Fibroblast of skin of back (primary cell): ENCODE measurements at places on chromosomes 3 and 15.

- no peak for DNase-seq
Measured at GRCh38 chr3:193499801-193500485, 54.8 kb downstream of the ATP13A4 start.

- no peak for DNase-seq
Measured at GRCh38 chr15:84836844-84837243, 19.7 kb downstream of the ALPK3 start.

GRCh38 chr15:98555173-98555515 lies 93.2 kb upstream of the IGF1R start:
- DNase-seq = no peak

DNA sequence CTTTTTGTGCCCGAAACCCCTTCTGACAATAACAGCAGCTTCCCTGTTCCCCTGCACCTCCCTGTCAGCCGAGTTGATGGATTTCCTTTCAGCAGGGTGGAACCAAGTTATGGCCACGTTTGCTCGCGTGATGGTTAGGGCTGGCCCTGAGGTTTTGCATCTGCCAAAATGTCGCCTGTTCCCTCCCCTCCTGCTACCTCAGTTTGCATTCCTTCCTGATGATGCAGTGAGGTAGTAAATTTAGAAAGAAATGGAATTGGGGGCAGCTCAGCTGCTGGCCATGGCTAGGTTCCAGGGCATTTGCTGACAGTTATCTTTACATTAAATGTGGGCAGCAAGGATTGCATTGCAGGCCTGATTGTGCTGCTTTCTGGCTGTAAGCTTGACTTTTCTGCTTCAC lies 13.2 kb downstream of the LIMD1 start:
- peak; percentile 89 for DNase-seq

GRCh38 chr3:194688200-194688740 lies 2.6 kb downstream of the FAM43A start:
- DNase-seq = peak; percentile 25

- DNase-seq = no peak
Measured at GRCh38 chr3:163261056-163261455, 1764.4 kb downstream of the OTOL1 start.

DNA sequence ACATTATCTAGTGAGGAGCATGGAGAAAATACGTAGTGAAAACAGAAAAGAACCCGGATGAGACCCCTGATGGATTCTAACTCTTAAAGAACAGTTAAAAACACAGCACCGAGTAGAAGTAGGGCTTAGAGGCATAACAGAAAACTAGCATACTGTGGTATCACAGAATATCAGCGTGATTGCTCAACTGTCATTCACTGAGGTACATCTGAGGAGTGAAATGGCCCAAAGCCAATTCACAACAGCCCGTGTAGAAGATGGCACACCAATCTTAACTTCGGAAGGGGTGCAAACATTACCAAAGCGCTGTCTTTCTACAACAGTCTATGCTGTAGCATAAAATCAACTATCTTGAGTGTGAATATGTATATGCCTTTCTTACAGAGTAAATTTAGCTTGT lies 1.8 kb downstream of the CLASP2 start:
- no peak for DNase-seq

- DNase-seq = no peak
Measured at GRCh38 chr15:27642981-27643380, 456.1 kb downstream of the OCA2 start.

DNA sequence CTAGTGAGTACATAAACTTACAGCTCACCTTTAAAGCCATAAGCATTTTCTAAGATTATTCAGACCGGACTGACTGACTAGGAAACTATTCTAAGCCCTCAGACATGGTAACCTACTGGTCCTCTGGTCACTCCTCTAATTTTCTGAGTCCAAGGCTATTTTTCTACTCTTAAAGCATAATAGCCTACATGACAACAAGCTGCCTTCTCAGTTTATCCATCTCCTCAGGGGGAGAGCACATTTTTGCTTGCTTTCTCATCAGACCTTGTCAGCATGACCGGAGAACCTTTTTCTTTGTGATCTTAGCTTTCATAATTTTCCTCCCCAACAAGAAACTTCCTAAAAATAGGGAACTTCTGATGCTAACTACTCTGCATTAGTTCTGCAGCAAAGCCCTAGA lies 38.4 kb downstream of the UBP1 start:
- DNase-seq = peak; percentile 25

DNA sequence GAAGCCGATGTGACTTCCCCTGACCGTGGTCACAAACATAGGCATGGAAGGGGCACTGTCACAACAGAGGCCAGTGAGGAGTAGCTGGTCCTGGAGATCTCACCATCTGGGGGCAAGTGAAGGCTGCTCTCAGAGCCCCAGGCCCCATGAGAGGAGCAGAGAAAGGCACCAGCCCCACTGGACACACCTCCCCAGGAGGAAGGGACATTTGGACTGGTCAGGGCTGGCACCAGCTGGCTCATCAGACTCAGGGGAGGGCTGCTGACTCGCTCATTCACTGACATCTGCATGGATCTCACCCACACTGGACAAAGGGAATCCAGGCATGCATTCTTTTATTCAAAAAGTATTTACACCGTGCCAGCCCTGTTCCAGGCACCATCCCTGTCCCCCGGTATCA lies 26.8 kb downstream of the ESYT3 start:
- DNase-seq = no peak

GRCh38 chr3:172704001-172704400 lies 6.9 kb downstream of the NCEH1 start:
- no peak for DNase-seq

- DNase-seq = no peak
Measured at GRCh38 chr15:60283936-60284335, 113.8 kb downstream of the ANXA2 start.

- no peak for DNase-seq
Measured at GRCh38 chr3:14300721-14301399, 101.5 kb upstream of the SLC6A6 start.

DNA sequence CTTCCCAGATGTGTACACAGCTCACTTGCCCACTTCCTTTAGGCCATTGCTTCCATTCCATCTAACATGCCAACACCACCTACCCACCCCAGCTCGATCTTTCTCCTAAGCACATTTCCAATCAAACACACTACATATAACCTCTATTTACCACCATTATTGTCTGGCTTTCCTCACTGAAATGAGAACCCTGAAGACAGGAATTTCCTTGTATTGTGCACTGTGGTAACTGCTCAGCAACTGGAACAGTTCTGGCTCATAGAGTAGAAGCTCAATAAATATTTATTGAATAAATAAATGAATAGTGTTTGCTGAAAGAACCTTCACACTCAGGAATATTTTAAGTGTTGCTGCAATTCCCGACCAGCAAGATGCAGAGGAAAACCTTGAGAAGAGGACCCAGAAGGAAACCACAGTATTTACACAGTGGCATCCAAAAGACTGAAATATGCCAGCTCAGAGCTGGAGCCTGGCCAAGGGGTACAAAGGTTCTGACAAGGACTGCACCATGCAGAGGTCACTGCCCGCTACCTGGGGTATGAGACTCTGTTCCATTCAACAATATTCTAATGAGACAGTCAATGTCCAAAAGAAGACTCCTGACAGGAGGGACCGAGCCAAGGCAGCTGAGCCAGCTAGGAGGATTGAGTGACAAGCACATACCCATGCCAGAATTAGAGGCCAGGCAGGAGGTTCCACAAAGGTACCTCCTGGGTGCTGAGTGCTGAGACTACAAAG lies 168.8 kb downstream of the NUP210 start:
- no peak for DNase-seq

GRCh38 chr15:36004891-36005490 lies 459.0 kb upstream of the DPH6 start:
- DNase-seq = no peak

GRCh38 chr15:64093627-64094417 lies at the start of gene CIAO2A:
CIAO2A (minus strand) TSS chr15:64093838; CDS start chr15:64093768, 70 bp downstream.
- peak; percentile 99 for DNase-seq

- peak; percentile 34 for DNase-seq
Measured at GRCh38 chr3:69088063-69088462, 3.3 kb downstream of the ARL6IP5 start.

GRCh38 chr3:159779883-159780282 lies 208.8 kb upstream of the IL12A start:
- DNase-seq = no peak

DNA sequence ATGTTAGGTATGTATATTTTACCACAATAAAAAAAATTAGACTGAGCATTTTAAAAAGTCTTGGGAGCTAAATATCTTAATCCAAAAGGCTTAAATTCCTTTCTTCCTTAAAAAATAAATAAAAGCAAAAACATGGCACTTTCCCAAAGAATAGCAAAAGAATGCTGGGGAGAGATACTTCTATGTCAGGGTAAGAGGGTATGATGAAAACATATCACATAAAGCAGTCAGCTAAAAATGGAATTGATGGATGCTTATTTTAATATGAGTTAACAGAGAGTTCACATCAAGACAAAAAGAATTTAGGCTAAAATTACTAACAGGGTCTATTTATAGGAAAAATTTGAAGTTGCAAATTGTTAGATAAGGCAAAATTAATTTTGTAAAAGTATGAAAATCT lies 141.0 kb downstream of the MYLK start:
- peak; percentile 43 for DNase-seq

GRCh38 chr15:68420186-68420684 lies 11.7 kb downstream of the ITGA11 start:
- peak; percentile 63 for DNase-seq

DNA sequence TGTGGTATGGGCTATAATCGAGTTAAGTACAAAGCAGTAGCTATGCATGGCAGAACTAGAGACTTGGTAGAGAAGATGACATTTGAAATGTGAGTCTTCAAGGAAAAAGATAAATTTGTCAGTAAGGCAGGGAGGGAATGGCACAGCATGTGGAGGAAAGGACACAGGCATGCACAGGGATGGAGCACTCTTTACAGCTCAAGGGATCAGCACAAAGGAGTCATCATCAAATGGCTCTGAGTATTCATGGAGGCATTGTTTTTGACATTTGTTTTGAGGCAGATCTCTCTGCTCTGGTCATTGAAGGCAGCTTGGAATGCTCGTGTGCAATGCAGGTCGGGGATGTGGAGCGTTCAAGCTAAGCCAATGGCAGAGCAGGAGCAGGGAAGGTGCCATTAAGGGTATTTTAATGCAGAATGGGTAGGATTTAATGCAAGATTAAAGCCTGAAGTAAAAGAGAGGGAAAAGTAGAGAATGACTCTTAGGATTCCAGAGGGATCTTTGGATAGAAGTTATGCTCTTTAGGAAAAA lies 213.0 kb downstream of the MYRIP start:
- DNase-seq = no peak

- DNase-seq = no peak
Measured at GRCh38 chr3:20787005-20787404, 601.0 kb upstream of the SGO1 start.

GRCh38 chr3:130759692-130760338 lies 13.2 kb upstream of the PIK3R4 start:
- DNase-seq = peak; percentile 45

DNA sequence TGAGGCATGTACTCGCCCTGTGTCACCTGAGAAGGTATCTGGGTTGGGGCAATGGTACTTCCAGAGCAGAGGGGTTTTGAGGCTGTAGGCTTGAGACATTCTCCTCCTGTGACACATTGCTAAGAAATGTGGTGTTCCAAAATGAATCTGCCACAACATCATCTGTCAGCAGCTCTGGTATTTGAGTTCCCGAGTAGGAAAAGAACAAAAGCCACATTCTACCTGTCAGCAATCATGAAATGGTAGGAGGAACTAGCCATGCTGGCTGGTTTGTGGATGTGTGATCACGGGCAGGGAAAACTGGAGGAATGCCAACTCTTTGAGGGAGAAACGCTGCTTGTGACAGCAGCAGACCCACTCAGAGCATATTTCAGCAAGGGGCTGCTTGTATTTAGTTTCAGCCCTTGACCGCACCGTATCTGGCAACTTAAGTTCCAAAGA lies 579.4 kb upstream of the TBL1XR1 start:
- peak; percentile 91 for DNase-seq

DNA sequence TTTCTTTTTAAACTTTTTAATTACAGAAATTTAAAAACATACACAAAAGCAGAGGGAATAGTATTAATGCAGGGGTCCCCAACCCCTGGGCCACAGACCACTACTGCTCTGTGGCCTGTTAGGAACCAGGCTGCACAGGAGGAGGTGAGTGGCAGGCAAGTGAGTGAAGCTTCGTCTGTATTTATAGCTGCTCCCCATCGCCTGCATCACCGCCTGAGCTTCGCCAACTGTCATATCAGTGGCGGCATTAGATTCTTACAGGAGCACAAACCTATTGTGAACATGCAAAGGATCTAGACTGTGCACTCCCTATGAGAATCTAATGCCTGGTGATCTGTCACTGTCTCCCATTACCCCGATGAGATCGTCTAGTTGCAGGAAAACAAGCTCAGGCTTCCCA lies 22.4 kb downstream of the CCR9 start:
- no peak for DNase-seq

DNA sequence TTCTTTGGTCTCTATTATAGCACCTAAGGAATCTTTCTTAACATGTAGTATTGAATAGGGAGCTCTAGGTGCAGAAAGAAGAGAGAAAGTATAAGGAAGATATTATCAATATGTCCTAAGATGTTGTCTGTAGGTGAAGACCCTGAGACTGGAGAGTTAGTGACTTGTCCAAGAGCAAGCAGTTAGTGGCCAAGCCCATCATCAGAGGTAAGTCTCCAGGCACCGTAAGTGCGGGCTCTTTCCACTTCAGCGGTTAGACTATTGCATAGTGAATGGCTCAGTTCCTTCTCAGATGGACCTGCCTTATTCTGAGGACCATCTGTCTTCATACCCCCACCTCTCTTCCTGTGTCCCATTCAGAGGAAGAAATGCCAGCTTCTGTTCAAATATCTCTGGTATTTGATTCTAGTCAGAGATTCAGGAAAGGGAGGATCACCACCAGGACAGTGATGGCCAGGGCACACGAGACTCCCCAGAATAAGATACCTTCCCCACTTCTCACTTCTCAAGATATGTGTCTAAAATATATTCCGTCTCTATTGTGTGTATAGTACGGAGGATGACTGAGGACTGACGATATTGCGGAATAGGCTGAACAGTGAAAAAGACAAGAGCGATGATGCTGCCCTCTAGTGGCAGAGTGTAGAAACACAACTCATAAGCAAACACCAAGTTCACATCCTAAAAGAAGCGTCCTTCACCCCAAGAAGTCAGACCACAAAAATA lies 19.1 kb upstream of the ADGRG7 start:
- peak; percentile 66 for DNase-seq

- DNase-seq = no peak
Measured at GRCh38 chr3:100730524-100730923, 21.2 kb downstream of the TFG start.

DNA sequence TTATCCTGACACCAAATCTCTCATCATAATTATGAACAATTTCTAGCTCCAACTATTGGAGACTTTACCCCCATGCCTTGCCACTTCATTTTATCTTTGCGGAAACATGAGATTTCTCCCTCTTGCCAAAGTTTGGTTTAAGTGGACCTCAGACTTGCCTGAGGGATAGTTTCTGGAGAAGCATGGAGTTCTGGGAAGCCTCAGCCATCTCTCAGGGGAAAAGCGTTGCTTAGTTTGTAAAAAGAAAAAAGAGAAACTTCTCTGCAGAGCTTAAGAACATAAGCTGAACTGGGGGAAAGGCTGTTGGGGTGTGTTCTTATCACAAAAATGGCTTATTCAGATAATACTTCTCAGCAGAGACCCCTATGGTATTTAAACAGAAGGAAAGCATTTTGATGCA lies 347.4 kb upstream of the ADAMTS9 start:
- no peak for DNase-seq

- DNase-seq = peak; percentile 33
Measured at GRCh38 chr3:60720736-60721135, 530.5 kb downstream of the FHIT start.
